ENCODE measurements at places on chromosomes 13 and 19.

- DNase-seq: no peak
These were observed 238.3 kb downstream of the COG6 start for GRCh38 chr13:39893808-39894207.

DNA sequence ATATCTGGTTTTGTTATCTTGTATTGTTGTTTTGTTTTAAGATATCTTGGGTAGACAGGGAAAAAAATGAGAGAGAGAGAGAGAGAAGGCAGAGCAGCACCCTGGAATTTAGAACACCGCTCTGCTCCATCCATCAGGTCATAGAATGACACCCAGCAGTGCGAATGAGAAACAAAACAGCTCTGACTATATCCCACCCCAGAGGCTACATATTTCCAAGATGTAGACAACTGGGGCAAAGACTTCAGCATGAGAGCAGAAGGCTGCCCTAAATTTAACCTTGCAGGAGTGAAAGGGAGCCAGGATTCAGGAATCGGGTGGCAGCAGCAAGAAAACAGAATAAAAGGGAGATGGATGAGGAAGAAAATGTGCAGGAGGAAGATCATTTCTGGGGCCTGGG is 46.5 kb downstream of the TNFSF13B start:
- DNase-seq: no peak

DNA sequence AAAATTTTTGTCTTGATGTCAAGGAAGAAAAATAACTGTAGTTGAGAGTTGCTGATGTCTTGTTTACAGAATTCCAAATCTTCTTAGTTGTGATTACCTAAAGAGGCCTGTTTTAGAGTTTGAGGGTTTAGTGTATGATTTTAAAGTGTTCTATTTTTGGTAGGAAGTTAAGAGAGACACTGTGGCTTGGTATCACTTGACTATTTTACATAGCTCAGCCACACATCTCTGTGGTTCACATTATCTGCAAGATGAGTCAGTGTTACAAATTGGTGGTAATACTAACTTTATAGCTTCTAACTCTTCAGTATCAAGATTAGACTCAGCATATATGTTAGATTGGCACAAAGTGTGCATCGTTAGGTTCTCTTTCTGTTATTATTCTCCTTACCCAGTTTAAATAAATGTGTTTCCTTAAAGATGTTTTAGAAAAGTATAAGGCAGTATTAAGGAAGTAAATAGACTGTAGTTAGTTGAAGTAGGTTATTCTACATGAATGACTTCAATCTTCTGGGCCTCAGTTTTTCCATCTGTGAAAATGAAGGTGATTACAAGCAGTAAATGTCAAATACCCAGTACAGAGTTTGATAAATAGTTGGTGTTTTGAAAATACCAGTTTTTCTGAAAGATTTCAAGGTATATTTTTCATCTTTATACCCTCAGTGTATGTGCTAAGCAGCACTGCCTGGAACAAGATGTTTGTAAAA is 33.4 kb downstream of the COG6 start:
- no peak for DNase-seq

DNA sequence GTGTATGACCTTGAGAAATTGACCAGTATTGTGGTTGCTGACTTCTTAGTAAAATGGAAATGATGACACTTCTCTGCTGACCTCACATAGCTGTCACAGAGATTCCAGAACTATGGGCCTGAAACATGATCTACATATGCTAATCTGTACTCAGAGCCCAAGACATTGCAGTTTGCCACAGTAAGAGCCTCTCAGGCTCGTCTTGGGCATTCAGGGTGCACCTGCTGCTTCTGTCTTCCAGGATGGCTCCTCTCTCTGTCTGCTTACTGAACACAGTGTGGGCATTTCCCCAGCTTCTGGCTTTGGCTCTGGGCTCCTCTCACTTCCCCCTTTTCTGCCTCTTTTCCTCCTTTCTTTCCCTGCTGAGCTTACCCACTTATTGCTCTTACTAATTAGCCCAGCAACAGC is 22.3 kb upstream of the SLC46A3 start:
- no peak for DNase-seq

- DNase-seq: no peak
These were observed 28.7 kb downstream of the TMEM255B start for GRCh38 chr13:113787694-113788093.

DNA sequence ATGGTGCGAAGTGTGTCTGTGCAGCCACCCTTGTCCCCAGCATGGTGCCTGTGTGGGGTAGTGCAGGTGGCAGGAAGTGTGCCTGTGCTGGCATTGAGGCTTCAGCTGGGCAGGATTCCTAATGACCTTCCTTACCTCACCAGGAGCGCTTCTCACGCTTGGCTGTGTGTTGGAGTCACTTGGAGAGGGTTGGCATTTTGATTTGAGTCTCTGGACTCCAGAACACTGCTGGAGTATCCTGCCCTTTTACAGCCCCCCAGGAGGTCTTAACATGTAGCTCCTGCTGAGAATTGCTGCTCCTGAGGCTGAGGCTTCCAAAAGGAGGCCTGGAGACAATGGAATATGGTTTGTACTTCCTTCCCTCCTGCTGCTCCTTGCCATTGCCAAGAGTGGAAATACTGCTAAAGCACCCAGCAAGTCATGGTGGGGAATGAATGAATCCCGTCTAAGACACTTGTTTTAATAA is 87.1 kb downstream of the ARHGEF7 start:
- DNase-seq: no peak

DNA sequence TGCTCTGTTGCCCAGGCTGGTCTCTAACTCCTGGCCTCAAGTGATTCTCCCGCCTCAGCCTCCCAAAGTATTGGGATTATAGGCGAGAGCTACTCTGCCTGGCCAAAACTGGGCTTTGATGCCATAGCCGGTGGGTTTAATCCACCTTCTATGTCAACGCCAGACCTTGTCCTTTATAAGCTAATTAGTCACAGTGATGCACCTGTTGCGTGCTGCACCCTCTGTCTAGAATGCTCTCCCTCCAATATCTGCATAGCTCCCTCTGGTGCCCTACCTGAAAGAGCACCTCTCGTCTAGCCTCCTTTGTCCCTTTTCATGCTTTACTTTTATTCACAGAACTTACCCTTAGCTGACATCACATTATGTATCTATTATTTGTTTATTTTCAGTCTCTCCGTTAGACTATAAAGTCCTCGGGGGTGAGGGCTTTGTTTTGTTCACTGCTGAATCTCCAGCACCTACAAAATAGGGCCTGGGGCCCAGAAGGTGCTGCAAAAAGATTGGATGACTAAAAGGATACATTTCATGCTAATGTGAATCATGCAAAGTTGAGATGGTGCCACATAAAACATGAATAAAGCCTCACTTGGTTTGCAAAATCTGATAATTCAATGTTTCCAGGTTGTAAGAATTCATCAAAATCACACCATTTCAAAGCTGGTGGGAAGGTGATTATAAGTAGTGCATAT is 148.1 kb downstream of the USP12 start:
- no peak for DNase-seq

DNA sequence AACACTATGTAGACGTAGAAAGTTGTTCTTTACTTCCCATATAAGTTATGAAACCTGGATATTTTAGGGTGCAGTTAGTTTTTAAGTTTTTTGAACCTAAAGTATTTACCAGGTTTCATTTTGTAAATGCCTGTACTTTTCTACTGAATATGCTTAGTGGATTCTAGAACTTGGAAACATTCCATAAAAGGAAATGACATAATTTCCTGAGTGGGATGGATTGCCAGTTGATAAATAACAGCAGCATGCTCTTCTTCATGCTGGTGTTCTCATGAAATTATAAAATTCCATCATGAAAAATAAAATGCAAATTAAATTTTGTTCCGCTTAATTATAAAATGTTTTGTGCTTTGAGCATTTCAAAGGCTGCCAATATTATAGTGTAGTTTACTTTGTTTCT is 362.2 kb upstream of the PCDH20 start:
- DNase-seq: peak; percentile 22

DNA sequence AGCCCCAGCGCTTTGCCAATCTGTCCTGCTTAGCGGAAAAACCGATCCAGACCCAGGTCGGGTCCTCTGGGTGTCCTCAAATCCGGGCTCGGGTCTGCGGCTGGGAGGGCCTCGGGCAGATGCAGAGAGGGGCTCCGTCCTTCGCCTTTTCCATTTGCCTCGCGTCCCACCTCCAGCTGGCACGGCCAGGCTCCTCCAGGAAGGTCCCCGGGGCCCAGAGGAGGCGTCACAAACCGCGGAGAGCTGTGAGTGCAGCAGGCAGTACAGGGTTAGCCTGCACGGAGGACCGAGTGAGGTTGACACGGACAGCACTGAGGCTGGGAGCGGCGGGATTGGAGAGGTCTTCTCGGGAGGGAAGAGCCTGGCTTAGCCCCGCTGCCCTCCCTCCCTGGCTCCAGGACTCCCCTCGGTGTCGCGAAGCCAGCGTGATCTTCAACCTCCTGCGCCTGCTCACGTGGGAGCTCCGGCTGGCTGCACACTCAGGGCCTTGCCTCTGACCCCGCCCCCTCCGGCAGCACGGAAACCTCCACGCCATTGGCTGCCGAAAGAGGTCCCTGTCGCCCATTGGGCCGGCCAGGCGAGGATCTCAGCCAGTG is 2.8 kb upstream of the IFNL2 start:
- no peak for DNase-seq

- DNase-seq: peak; percentile 47
These were observed 111.1 kb downstream of the MIPEP start for GRCh38 chr13:23778002-23778652.

DNA sequence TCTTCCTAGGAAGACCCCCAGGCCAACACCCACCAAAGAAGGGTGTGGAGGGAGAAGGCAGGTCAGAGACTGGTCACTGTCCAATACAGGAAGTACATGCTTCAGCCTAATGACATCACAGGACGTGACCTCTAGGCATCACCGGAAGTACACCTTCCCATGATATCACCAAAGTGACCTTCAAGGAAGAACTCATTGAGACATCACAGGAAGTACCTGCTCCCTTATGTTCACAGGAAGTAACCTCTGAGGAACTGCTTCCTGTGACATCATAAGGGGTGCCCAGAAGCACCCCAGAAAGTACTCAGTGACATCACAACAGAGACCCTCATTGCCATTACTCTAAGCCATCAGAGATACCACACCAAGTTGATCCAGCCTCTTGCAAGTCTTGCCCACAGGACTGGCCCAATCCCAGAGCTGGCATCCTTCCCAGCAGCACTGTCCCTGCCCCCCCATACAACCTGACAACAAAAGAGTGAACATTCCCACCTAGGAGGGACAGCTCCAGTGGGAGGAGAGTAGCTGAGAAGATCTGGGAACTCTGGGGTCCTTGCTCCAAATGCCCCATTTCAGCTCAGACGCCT is 24.2 kb upstream of the NANOS2 start:
- no peak for DNase-seq

- DNase-seq: no peak
These were observed 13.0 kb upstream of the SLC35E1 start for GRCh38 chr19:16585094-16585801.

DNA sequence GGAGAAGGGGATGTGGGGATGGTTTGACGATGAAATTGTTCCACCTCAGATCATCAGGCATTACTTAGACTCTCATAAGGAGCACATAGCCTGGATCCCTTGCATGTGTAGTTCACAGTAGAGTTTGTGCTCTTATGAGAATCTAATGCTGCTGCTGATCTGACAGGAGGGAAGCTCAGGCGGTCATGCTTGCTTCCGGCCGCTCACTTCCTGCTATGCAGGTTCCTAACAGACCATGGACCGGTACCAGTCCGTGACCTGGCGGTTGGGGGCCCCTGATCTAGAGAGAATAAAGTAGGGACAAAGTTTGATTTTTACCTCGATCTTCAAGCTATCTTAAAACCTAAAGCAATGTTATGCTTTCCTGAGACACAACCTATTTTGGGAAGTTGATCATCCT is 373.8 kb upstream of the ARGLU1 start:
- no peak for DNase-seq

DNA sequence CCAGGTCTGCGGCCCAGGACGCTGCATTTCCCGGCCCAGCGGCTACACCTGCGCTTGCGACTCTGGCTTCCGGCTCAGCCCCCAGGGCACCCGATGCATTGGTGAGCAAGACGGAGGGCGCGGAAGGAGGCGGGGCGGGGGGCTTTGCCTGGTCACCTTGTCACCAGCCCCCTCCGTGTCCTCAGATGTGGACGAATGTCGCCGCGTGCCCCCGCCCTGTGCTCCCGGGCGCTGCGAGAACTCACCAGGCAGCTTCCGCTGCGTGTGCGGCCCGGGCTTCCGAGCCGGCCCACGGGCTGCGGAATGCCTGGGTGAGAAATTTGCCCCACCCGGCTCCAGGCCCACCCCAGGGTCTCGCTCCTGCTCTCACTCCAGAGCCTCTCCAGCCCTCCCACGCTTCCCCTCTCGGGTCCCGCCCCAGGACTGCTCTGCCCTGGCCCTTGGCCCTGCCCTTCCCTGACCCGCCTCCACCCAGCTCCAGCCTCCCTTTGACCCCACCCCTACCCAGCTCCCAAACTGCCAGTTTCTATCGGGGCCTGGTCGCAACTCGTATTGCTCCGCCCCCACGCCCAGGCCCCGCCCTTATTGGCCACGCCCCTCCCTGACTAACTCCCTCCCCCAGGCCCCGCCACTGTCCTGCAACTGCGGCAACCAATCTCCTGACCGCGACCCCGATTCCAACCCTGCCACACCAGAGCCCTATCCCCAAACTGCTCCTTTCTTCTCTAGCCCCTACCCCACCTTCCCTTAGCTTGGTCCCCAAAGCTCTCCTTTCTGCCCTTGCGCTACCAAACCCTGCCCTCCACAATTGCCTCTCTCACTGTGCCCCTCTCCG is 8.6 kb downstream of the LTBP4 start:
- DNase-seq: peak; percentile 44

DNA sequence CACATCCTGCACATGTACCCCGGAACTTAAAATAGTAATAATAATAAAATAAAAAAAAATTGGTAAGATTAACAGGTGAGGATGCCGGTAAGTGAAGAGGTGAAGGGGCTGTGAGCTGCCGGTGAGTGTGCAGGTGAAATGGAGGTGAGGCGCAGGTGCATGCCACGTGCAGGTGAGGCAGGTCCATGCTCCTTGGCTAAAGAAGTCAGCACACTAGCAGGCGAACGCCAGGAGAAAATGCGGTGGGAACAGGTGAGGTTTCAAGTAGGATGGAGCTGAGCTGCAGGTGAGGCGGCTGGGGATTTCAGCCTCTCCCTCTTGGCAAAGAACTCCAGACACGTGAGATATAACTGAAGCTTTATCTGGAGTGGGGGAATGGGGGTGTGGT is 7.5 kb upstream of the TNFSF14 start:
- no peak for DNase-seq

DNA sequence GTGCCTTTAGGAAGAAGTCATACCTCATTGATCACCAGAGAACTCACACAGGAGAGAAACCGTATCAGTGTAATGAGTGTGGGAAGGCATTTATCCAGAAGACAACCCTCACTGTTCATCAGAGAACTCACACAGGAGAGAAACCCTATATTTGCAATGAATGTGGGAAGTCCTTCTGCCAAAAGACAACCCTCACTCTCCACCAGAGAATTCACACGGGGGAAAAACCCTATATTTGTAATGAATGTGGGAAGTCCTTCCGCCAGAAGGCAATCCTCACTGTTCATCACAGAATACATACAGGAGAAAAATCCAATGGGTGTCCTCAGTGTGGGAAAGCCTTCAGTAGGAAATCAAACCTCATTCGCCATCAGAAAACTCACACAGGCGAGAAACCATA is 21.9 kb downstream of the ZNF382 start:
- DNase-seq: no peak

GRCh38 chr13:75867379-75868117 is 231.4 kb downstream of the LMO7 start:
- no peak for DNase-seq

Measured in skin of body (tissue), 3 donors.